ENCODE measurements at places on chromosomes 7 and 10.

DNA sequence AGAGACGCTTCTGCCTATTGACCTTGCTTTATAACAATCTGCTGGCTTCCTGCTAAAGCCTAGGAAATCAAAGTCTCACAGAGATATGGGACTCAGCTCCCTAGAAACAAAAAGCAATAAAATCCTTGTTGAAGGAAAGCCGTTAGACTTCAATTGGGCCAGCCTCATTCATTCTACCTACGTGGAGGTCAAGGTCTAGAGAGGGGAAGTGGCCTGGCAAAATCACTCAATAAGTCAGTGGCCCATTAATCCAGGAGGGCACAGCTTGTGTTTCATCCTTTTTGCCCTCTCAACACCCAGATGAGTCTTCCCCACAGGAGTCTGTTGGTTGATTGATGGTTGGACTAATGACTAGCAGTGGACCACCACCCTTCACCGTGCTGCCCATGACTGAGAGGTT is 40.5 kb upstream of the ACSL5 start:
- DNase-seq, result no peak

DNA sequence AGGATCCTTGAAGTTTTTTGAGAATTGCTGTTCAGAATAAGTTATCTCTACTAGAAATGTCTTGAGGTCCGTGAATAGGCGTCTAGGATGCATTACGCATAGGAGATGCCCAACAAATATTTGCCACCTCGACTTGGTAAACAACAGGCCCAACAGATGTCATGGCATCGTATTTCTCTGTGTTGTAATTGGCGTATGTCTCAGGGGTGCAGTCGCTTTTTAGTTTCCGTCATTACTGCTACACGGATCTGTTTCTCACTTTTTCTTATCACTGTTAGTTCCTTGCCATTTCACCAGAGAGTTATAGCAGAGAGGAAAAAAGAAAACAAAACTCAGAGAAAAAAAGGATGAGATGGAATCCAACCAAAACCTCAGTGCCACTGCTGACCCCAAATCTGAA is 73.0 kb upstream of the SFMBT2 start:
- DNase-seq, result no peak

- no peak for DNase-seq
These were observed 451.9 kb downstream of the DPP6 start for GRCh38 chr7:154503962-154504550.

GRCh38 chr10:5018134-5018533 is 14.5 kb upstream of the AKR1C2 start:
- DNase-seq, result no peak

- DNase-seq, result no peak
These were observed 9.2 kb downstream of the AGR2 start for GRCh38 chr7:16795624-16796023.

DNA sequence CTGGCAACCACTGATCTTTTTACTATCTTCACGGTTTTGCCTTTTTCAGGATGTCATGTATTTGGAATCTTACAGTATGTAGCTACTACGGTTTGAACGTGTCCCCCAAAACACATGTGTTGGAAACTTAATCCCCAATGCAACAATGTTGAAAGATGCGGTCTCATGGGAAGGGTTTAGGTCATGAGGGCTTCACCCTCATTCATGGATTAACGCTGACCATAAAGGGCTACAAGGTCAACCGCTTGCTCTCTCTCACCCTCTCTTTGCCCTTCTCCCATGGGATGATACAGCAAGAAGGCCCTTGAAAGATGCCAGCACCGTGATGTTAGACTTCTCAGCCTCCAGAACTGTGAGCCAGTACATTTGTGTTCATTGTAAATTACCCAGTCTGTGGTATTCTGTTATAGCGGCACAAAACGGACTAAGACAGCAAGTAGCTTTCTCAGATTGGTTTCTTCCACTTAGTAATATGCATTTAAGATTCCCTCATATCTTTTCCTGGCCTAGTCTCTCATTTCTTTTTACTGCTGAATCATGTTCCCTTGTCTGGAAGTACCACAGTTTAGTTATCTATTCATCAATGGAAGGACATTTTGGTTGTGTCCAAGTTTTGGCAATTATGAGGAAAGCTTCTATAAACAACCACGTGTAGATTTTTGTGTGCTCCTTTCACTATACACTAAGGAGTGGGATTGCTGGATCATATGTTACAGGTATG is 3.0 kb upstream of the CRYGN start:
- no peak for DNase-seq

DNA sequence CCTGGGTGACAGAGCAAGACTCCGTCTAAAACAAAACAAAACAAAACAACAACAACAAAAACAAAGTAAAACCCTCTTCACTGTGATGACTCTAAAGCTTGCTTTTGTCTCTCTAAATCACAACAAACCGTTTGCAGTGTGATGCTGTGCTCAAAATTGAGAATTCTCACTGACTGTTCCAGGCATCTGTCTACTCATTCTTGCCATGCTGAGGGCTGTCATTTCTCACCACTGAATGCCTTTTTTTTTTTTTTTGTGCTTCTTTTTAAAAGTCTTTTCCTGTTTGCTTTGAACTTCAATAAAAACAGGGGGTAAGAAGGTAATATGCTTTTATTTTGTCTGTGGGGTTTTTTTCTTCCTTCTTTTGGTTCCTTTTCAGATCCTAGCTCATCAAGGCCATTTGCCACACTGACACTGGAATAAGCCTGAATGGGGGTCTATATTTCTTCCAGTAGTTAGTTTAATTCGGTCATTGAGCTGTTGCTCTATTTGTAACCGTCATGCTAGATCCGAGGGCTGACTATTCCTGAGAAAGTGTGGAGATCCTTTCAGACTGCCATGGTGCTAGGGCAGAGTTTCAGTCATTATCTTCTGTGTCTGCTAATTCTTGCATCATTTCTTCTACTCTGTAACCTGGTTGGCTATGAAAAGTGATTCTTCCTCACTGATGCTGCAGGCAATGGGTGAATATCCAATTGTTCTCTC is 10.6 kb downstream of the FAS start:
- DNase-seq, result no peak

GRCh38 chr10:130282492-130283218 is 146.5 kb downstream of the GLRX3 start:
- no peak for DNase-seq

DNA sequence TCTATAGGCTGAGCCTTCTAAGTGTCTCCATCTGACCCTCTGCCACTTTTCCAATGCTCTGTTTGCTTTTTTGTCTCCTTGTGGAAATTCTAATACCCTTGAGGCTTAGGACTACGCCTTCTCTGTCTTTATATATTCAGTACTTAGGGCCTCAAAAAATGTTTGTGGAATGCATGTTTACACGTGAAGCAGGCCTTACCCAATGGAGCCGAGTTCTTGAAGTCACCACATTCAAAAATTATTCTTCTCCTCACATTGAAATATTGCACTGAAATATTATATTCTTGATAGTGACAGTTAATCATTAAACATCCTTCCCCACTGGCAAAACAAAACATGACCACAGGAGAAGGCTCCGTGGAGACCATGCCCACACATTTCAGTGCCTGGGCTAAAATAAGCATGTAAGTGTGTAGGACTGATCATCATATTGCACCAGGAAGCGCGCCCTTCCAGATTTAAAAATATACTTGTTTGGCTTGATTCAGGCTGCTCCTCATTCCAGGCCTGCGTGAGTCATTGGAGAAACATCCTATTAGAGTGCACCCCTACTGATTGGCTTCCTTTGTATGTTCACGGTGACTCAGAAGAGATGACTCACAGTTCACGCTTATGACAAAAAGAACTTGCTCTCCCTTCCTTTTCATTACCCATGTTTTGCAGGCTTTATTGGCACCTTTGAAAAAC is 307.4 kb upstream of the AOAH start:
- DNase-seq, result no peak

- no peak for DNase-seq
These were observed 28.4 kb downstream of the PLXNA4 start for GRCh38 chr7:132547821-132548220.

GRCh38 chr10:130553826-130554225 is 417.6 kb downstream of the GLRX3 start:
- no peak for DNase-seq

GRCh38 chr7:12583176-12583575 is 12.7 kb downstream of the SCIN start:
- no peak for DNase-seq

DNA sequence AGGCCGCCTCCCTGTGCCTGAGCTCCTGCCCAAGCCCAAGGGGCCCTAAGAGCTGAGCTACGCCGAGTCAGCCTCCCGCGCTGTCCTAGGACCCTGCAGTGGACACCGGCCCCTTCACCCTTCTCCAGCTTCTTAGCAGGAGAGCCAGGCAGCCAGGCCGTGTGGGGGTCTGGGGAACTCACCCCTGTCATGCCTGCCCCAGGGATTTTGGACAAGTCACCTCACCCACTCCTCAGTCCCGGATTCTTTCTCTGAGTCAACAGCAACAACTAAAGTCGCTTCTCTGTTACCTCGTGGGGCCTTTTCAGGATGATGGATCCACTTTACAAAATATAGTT is 79.3 kb downstream of the MKI67 start:
- DNase-seq, result no peak

DNA sequence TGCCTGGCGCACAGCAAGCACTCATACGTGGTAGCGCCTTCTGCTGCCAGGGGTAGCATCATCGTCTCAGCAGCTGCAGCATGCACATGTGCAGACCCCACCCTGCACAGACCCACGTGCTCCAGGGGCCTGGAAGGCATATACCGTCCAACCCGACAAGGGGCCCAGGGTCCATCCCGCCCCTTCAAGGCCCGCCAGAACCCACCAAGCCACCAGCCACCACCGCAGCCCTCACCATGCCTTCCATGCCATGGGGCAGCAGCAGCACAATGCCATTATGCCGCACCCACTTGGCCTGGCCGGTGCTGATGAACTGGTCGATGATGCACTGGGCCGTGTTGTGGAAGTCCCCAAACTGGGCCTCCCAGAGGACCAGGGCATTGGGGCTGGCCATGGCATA is 22.7 kb downstream of the OGDHL start:
- DNase-seq, result no peak

Measured in anterior cingulate cortex (tissue), 58 donors.